ENCODE measurements at places on chromosomes 7 and 10.

DNA sequence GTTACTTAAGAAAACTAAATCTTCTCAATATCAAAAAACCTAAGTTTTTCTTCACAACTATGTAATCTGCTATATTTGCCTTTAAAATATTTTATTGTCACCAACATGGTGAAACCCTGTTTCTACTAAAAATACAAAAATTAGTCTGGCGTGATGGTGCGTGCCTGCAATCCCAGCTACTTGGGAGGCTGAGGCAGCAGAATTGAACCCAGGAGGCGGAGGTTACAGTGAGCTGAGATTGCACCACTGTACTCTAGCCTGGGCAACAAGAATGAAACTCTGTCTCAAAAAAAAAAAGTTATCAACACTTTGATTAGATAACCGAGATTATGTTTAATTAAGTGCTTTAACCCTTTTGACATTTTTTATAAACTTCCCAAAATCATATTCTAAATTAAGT is 28.3 kb upstream of the CLDN4 start:
- DNase-seq, result no peak

DNA sequence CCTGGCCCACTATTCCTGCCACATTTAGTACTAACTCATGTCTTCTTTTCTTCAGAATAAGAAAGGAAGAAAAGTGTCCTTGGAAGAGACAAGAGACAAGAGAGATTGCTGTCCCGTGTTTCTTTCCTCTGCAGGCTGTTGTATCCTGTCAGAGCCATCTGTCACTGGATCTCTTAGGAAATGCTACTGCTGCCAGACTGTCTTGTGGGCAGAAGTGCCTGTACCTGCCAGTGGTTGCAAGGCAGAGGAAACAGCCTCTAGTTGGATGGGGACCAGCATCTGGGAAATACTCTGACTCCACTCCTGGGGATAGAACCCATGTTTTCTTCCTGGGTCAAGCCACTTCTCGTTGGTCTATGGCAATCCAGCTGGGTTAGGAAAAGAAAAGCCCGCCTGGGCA is 16.7 kb upstream of the MAP3K8 start:
- DNase-seq, result no peak

- no peak for DNase-seq
Observed at GRCh38 chr7:116500078-116500853, 728 bp downstream of the CAV2 start.

GRCh38 chr10:28569506-28570159 is 36.7 kb downstream of the WAC start:
- no peak for DNase-seq

DNA sequence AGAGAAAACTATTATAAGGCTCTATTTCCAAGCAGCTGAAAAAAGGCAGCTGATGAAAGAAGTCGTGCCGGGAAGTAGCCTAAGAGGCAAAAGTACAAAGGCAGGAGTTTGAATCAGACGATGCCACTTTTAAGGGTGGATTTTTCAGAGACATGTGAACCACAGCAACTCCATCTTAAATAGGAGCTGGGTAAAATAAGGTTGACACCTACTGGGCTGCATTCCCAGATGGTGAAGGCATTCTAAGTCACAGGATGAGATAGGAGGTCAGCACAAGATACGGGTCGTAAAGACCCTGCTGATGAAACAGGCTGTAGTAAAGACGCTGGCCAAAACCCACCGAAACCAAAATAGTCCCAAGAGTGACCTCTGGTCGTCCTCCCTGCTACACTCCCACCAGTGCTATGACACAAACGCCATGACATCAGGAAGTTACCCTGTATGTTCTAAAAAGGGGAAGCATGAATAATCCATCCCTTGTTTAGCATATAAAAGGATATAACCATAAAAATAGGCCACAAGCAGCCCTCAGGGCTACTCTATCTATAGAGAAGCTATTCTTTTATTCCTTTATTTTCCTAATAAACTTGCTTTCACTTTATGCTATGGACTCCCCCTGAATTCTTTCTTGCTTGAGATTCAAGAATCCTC is 45.5 kb upstream of the PRSS1 start:
- no peak for DNase-seq

GRCh38 chr7:96297876-96298275 is 24.0 kb downstream of the SLC25A13 start:
- DNase-seq, result no peak

- DNase-seq, result no peak
Observed at GRCh38 chr10:14826076-14826829, 11.6 kb downstream of the CDNF start.

DNA sequence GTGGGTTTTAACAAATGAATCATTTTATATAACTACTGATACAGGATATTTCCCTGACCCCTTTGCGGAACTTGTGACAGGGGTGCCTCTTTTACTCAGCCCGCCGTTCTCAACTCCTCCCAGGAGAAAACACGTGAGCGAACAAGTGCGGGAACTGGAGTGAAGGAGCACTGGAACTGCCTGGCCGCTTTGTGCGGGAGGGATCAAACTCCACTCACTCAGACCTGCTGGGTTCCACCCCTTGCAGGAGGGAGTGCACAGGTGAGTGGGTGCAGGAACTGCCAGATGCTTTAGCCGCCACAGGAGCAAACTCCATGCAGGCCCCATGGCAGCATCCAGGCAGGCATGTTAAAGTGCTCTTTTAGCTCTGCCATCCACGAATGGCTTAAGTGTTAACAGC is 513.4 kb upstream of the GRM3 start:
- no peak for DNase-seq

GRCh38 chr10:126417220-126417825 is 29.0 kb upstream of the ADAM12 start:
- DNase-seq, result no peak
